ENCODE measurements at places on chromosomes 7 and 10.
A peak's percentile ranks its signal among the peaks of the same experiment; 100 is the strongest.

DNA sequence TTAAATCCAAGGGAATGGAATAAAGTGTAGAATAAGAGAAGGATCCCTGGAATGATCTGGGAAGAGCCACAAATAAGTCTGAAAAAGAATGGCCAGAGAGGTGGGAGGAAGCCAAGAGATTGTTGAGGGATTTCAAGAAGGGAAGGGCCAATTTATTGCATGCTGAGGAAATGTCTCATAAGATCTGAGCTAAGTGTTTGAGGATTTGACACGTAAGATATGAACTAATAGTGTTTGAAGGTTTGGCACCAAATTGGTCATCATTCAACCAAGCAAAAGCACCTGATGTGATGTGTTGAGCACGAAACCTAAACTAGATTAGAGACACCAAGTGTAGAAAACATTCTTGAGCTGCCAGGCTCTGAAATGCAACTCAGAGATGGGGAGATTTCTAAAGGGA is 97.9 kb downstream of the TSPAN12 start:
- DNase-seq: no peak

GRCh38 chr10:50648089-50648934 is 24.6 kb upstream of the SGMS1 start:
- no peak for DNase-seq

DNA sequence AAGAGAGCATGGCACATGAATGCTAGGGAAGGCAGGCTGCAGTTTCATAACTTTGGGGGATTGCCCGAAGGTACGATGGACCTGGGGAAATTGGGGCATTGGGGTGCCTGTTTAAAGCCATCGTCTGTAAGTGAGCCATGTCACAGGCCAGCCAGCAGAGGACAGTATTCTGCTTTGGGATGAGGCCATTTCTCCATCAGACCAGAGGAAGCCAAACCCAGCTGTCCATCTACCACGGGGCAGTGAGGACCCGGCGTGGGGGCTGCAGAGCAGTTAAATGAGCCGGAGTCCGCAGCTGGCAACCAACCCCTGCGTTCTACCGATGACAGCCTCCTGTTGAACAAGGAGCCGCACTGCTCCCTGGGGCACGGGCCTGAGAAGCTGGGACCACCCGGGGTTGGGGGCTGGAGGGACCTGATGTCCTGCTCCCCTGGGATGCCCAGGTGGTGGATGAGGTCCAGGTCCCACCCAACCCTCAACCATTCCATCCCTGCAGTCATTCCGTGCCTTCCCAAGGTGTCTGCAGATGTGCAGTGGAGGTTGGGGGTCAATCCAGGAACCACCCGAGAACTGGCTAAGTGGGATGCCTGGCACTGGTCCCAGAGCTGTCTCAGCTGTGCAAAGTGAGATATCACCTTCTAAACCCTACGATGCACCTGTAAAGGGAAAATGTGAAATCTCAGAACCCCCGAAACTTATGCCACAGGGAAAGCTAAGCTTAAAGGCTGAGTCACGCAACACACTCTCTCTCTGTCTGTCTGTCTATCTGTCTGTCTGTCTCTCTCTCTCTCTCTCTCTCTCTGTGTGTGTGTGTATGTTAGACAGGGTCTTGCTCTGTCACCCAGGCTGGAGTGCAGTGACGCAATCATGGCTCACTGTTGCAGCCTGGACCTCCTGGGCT is 12.1 kb upstream of the RHBDD2 start:
- DNase-seq: peak; percentile 60

- no peak for DNase-seq
Observed at GRCh38 chr10:102347236-102347828, 48.2 kb upstream of the NFKB2 start.
